CD4-positive, alpha-beta T cell treated with Interleukin-12 subunit alpha and Interleukin-12 subunit beta, for 1 hour (primary cell): ENCODE measurements at places on chromosomes 7 and 10.

GRCh38 chr10:110600487-110601101 lies 33.1 kb downstream of the SMC3 start:
- DNase-seq = peak; percentile 59

- no peak for DNase-seq
These were observed 17.3 kb upstream of the ARL4A start for GRCh38 chr7:12670000-12670729.

DNA sequence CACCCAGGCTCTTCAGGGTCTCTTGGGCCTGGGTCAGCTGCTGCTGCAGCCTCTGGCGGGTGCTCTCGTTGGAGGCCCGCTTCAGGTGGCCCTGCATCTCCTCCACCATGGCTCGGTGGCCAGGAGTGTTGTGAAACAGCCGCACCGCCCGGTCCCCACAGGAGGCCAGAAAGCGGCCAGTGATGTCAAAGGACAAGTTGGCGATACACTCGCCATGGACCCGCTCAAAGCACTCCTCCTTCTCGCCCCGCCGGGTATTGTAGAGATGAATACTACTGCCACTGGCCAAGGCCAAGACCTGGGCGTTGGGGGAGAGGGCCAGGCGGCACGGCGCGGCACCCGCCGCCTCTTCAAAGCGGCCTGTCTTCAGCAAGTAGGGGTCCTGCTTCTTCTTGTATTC lies 7.9 kb downstream of the TBL2 start:
- DNase-seq = no peak

GRCh38 chr7:115183431-115184057 lies 261.6 kb downstream of the MDFIC start:
- peak; percentile 3 for DNase-seq

- DNase-seq = no peak
These were observed 66.1 kb upstream of the ABLIM1 start for GRCh38 chr10:114723991-114724715.

DNA sequence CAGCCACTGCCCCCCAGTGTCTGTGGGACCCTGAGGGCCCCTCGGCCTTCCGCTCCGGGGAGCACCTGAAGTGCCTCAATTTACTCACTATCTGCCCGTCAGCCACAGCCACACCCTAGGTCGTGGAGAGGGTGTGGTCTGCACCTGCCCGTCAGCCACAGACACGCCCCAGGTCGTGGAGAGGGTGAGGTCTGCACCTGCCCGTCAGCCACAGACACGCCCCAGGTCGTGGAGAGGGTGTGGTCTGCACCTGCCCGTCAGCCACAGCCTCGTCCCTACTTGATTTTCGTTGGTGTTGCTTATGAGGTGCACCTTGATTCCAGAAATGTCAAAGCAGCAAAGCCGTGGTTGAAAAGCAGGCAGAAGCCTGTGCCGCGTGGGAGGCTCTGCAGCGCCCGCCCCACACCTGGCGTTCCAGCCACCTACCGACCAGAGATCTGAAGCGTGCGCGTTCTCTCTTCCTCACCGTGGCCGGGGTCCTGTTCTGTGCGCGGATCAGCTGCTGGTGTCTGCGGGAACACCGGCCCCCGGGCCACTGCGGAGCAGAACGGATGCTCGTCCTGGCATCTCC lies 101.6 kb downstream of the DYNC2I1 start:
- DNase-seq = peak; percentile 51

GRCh38 chr7:143314127-143314526 lies 1.8 kb upstream of the CLCN1 start:
- no peak for DNase-seq

GRCh38 chr7:149409895-149410294 lies 51.0 kb downstream of the ZNF777 start:
- no peak for DNase-seq

DNA sequence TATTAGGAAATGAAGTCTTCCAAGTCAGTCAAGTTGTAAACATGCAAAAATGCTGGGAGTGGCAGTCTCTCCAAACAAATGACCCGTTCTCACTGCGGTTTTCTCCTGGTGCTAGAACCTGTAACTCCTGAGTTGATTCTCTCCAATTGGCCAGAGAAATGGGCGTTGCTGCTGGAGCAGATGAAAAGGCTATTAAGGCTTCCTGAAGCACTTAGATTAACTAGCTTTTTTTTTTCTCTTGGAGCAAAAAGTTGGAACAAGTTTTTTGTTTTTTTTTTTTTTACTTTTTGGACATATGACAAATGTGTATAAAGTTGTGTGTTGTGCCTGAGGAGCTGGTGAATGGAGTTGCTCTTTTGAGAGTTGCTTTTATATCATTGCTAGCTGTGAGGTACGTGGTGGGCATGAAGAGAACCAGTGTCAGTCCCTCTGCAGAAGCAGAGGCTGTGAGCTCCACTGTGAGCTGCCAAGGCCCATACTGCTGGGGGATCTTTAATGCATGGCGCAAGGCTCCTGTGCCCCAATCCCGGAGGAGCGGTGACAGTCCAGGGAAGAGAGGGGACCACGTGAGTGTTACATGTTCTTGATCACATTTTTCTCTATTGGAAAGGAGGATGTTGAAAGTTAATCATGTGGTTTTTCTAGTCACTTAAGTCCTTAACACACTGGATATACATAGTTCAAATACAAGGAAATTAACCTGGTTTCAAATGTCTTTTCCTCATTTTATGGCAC lies 393.6 kb upstream of the GALNT17 start:
- DNase-seq = no peak

- DNase-seq = no peak
These were observed 487.4 kb upstream of the CELF2 start for GRCh38 chr10:10530313-10530712.

DNA sequence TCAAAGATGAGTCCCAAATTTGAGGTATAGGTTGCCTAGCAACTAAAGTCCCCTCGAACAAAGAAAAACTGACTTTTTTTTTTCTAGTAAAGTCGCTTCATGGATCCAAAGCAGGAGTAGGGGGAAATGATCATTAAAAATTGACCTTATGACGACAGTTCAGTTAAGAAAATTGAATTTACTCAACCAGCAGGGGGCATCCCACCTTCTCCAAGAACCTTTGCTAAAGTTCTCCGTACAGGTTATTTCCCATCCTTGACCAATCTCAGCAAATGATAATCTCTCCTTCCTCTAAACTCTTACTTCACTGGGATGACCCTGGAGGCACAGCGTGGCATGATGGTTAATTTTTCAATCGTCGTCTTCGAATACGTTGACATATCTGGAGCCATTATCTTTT lies 228.3 kb downstream of the CALN1 start:
- no peak for DNase-seq

GRCh38 chr10:122128357-122128756 lies 139.4 kb downstream of the TACC2 start:
- DNase-seq = no peak

GRCh38 chr7:41691286-41692190 lies 11.4 kb downstream of the INHBA start:
- DNase-seq = no peak

- DNase-seq = no peak
These were observed 442.6 kb upstream of the IGFBP3 start for GRCh38 chr7:46363688-46364087.

DNA sequence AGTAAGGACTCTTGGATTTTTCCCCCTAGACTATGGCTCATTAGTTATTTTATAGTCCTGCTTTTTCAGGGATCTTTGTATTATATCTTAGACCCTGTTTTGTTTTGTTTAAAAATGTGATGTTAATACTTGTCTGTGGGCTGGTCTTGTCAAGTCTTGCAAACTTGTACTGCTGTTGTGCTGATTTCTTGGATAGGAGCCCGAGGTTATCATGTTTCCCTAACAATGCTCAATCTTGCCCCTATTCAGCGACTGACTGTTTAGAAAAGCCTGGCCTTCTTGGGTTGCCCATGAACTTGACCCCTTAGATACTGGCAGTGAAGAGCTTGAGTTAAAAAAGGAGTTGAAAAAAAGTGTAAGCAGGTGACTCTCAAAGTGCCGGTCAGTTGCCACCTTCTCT lies 115.7 kb downstream of the KIAA1217 start:
- no peak for DNase-seq

GRCh38 chr10:80589726-80590373 lies 52.1 kb downstream of the SH2D4B start:
- no peak for DNase-seq

DNA sequence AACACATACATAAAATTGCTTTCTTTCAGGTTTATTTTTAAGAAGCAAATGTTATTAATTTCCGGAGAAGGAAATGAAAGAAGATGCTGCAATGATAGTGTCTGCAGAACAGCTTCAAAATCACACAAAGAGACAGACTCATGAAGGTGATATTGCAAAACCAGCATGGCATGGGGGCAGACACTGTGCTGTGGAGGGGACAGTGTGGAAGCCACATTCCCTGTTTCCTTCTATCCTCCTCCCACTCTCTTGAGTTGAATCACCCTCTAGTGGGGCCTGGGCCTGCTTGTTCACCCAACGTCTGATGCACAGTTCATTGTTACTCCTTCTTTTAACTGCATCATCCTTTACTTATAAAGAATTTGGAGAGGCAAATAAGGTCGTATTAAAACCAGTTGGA lies 104.0 kb upstream of the INSIG1 start:
- DNase-seq = no peak

GRCh38 chr7:148967032-148967372 lies 61.3 kb downstream of the PDIA4 start:
- no peak for DNase-seq

- no peak for DNase-seq
These were observed 173.9 kb downstream of the NEURL1 start for GRCh38 chr10:103667356-103667755.

DNA sequence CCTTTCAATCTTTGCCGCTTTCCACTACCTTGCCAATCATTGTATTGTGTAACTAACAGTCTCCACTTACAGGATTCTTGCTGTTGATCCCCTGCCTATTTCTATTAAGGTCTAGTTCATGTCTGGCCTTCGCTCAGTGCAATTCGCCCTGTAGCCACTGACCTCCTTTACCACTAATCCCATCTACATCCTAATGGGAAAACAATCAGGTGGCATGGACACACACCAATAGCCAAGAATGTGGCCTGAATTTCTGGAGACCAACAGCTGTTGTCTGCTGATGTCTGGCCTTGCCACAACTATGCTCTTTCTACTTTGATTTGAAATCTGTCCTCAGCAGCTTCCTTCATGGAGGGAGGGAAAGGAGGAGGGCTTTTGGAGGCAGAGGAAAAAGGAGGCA lies 546.2 kb downstream of the SORCS3 start:
- DNase-seq = no peak

DNA sequence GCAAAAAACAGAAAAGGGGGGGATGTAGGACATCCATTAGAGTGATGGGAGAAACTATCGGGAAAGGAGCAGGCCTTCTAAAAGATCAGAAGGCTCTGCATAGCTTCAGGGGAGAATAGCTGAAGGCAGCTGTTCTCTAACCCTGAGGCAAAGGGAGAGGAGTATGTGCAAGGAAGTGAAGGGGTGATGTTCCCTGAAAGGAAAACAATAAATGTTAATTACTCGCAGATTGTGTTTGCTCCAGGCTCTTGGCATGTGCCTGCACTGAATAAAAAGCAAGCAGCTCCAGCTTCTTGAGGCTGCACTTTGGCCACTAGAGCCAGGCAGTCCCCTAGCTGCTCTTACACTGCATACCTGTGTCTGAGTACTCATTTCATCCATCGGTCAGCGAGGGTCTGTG lies 14.4 kb upstream of the STARD3NL start:
- no peak for DNase-seq

GRCh38 chr10:79552143-79552542 lies 8.1 kb downstream of the SFTPA2 start:
- DNase-seq = no peak

DNA sequence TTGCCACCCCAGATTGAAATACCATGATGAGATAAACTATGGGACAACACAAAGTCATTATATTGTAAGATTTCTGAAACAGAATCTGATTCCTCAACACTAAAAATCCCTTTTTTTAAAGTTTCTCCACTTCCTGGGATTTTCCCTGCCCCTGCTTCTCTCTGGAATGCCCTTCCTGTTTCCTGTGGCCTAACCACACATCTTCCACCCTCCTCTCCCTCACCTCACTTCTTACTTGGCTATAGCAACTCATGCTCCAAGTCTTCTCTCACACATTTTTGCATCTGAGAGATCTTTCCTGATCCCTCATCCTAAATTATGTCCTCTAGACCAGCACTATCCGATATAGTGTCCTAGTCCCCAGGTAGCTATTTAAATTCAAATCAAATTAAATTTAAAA lies 4.1 kb upstream of the RELN start:
- DNase-seq = no peak
